Chondrocyte (in vitro differentiated cells): ENCODE measurements at places on chromosomes 12 and 14.

DNA sequence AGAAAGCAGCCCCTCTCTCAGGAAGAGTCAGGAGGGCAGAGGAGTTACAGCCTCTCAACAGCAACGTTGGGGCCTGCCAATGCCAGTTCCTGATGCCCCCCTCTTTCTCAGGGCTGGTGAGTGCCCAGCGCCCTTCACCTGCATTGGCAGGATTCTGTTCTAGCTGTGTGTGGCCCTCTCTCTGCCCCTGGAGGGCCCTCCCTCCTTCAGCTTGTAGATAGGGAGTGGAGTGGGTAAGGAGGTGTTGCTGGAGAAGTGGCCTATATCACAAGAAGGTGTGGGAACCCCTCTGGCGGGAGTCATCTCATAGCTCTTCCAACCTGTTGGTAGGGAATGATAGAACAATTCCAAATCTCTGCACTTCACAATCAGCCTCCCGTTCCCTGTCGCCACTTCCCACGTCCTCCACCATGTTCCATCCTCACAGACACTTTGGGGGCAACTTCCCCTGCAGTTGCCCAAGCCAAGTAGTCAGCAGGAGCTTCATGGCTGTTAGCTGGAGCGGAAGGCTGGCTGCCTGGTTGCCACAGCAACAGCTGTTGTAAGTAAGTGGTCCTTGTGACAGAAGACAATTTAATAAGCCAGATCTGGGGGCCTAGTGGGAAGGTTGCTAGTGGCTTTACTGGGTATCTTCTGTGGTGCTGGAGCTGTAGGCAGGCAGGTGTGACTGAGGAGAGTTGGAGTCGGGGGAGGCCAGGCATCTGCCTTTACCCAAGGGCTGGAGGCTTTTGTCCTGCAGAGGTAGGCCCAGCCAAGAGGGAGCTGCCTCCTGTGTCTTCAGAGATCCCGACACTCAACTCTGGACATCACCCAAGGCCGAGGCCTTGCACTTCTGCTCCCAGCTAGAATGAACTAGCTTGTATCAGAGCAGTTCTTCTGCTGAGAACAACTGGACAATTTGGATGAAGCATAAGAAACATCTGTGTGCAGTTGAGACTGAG, 38.4 kb downstream of the GALNT16 start:
- peak; percentile 48 for DNase-seq

DNA sequence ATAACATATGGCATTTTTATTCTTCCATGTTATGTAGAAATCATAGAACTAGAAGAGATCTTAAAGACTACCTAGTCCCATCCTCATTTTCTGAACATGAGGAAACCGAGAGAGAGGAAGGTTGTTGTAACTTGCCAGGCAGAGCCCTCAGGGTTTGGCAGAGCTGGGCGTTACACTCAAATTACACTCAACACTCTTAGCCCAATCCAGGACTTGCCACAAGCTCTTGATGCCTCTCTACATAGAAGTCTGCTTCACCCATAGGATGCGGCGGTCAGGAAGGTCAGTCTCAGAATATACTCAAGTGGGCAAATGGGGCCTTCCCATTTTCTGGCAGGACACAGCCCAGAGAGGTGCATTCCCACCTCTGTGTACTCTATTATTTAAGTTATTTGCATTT, 208.1 kb downstream of the ZFP36L1 start:
- DNase-seq, result peak; percentile 35

DNA sequence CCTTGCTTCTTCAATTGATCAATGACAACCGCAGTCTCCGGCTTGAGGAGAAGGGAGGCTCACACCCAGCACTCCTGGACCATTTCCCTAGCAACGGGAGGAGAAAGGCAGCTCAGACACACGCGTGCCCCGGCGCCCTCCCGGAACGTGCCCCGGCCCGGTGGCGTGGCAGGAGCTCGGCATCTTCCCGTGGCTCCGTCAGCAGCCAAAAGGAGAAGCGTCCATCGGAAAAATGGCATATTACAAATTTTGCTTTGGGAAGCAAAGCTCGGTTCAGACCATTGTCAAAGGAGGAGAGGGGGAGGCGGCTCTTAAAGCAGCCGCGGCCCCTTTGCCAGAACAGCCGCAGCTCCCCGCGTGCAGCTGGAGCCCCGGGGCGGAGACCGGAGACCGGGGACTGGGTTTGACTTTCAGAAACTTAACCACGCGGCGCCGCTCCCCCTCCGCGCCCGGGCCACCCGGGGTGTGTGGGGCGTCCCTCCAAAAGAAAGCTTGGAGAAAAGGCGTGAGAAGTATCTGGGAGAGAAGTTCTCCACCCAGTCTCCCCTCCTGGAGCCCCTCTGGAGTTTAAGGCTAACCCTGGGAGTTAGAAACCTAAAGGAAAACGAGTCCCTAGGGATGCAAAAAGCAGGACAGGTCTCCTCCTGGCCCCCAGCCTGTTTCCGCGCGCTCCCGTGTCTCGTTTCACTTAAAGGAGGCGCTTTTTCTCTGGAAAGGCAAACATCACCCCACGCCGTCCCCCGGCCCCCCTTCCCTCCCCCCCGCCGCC, 545 bp downstream of the PPFIA2 start:
- DNase-seq, result peak; percentile 74

DNA sequence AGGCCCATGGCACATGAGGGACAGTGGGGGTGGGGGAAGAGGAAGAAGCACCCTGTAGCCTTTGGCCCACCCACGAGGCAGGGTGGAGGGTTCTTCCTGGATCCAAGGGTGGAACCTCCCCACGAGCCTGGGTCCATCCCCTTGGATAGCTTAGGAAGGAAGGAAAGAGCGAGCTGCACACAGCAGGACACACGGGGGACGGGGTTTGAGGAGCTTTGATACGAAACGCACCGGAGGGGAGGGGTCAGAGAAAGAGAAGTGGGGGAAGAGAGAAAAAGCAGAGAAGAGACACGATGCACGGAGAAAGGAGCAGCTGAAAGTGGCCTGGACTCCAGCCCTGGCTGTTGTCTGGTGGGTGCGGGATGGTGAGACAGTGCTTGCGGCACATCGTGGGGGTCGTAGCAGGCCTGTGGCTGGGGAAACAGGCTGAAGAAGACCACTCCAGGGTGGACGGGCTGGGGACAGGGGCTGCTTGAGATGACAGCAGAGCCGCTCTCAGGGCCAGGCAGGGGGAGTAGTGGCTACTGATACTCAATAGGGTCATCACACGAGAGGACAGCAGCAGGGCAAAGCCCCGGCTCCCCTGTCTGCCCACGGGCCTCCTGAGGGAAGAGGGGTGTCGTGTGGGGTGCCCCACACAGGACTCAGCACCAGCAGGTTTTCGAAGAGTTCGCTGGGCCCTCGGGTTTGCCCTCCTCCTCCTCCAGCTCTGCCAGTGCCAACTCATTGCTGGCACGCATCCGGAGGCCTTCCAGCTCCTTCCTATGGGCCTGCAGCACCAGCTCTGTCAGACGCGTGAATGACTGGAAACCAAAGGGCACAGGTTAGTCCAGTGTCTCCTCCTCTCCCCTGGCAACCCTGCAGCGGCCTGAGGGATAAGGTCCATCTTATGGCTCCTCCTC, 5.4 kb upstream of the GPX2 start:
- no peak for DNase-seq

DNA sequence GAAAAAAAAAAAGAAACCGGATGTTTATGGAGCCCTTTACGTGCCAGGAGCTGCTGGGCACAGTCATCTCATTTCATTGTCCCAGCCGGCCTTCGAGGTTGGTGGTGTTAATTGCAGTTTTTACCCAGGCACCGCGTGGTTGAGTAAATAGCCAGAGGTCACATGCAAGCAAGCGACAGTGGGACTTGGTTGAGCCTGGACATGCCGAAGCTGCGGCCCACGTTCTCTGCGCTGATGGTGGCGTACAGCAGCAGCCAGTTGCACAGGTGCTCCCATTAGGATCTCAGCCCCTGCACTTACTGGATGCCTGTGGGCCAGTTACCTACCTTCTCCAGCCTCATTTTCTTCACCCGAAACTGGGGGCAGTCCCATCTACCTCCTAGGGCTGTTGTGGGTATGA, 54.0 kb downstream of the TSPAN9 start:
- peak; percentile 46 for DNase-seq

DNA sequence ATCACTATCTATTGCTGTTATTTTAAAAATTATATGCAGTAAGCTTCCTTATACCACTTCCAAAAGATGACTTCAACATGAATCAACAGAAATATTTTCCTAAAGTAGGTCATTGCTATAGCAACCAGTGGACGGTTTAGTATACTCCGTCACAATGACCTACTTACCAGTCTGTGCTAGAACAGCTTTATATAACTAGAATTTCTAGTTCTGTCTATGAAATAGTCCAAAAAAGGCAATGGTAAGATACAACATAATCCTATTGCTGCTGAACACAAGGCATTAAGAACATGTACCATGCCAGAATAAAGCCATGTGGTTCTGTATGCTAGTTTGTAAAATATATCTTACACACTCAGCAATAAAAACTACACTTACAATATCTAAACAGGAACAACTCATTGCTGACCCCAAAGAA, 40.7 kb upstream of the MTERF2 start:
- no peak for DNase-seq

DNA sequence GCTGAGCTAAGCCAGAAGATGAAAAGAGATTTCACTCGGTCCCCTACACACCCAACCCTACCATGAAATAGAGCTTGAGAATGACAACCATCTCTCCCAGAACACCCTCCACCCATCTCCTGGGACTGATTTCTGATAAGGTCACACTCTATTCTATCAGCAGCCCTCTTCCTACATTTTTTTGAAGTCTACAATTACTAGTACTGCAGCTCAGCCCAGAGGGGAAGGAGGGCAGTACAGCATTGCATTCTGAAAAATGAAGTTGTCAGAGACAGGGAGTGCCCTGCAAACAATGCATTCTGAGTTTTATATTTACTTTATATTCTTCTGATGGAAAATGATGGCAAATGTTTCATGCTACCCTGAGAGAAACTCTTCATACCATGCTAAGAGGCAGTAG, 318.5 kb downstream of the BCAT1 start:
- DNase-seq, result no peak

DNA sequence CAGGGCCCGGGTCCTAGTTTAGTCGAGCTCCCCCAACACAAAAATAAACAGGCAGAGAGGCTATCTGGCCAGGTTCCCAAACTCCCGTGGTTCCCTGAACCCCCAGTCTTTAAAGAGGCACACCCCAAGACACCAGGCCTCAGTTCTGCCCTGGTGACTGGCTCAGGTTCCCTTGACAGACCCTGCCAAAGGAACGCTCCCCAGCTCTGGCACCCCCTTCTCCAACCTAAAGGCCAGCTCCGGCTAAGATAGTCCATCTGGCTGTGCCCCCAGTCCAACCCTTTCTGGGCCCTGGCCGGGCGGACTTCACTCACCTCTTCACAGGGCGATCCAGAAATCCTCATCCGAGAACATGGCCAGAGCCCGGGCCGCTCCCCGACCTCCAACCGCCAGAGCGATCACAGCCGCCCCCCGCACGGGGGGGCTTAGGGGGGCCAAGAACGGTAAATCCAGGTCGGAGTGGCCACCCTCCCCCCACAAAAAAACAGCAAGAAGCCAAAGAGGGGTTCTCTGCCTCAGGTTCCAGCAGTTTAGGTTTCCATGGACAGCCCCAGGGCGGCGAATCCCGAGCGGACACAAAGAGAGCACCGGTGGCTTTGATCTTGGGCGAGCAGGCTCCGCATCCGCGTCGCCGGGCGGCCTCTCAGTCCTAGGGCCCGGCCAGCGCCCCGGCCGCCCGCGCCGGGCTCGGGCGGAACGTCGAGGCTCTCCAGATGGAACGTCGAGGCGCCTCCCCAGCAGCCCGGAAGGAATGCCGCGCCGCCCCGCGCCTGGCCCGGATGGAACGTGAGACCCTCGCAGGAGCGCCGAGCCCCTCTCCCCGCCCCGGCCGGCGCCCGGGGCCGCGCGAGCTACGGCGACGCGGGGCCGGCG, 1.1 kb downstream of the KMT2D start:
- DNase-seq, result no peak

- DNase-seq, result no peak
Measured at GRCh38 chr14:71438684-71439083, 493.5 kb upstream of the RGS6 start.

- no peak for DNase-seq
Measured at GRCh38 chr12:132116709-132117557, 27.2 kb downstream of the DDX51 start.

DNA sequence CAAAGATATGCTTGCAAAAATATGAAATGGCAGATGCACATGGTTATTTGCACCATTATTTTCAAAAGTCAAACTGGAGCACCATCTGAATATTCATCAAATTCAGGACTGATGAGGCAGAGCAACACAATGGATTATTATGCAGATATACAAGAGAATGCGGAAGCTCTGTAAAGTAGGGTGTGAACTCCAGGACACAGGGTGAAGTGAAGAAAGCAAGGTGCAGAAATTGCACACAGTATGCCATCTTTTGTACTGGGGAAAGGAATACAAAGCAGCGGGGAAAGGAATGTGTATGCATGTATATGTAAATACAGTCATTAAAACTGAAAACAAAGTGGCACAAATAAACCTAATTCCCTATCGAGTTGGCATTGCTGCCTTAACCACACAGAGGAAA, 22.7 kb upstream of the CLEC4E start:
- no peak for DNase-seq
